ENCODE measurements at places on chromosomes 3 and 15. TPM values are rescaled to one million over a fixed set of nuclear protein-coding genes. Genes with fewer than 3 reads are reported as not detected.

GRCh38 chr3:46708401-46709156 lies 7.4 kb downstream of the TMIE start:
- DNase-seq: peak; percentile 1

DNA sequence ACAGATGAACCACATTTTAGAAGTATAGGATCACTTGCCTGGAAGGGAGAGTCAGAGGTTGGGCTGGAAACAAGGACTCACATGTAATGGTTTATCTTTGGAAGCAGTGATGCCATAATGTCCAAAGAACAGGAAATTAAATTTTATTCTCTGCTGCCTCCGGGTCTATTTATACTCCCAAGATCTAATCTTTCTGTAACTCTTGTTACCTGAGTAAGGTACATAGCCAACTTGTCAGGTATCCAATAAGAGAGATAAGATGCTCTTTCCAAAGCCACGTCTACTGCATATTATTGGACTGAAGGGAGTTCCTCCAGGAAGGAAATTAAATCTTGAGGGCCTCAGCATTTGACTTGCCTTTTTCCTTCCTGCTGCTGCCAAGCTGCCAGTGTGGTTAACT lies 71.0 kb downstream of the CRYGS start:
- DNase-seq: no peak

- DNase-seq: no peak
Measured at GRCh38 chr15:41215708-41216107, 14.8 kb downstream of the EXD1 start.

DNA sequence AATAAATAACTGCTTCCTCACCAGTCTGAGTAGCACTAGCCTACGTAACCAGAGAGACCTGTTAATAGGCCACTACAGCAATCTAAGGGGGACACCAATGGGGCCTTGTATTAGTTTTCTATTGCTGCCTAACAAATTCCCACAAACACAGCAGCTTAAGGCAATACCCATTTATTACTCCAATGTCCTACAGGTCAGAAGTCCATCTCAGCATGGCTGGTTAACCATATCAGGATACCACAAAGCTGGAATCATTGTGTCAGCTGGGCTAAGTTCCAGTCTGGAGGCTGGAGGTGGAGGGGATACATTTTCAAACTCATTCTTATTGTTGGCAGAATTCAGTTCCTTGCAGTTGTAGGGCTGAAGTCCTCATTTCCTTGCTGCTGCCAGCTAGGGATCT lies 331.9 kb downstream of the ULK4 start:
- no peak for DNase-seq

- no peak for DNase-seq
Measured at GRCh38 chr3:119259821-119260220, 19.1 kb upstream of the B4GALT4 start.

DNA sequence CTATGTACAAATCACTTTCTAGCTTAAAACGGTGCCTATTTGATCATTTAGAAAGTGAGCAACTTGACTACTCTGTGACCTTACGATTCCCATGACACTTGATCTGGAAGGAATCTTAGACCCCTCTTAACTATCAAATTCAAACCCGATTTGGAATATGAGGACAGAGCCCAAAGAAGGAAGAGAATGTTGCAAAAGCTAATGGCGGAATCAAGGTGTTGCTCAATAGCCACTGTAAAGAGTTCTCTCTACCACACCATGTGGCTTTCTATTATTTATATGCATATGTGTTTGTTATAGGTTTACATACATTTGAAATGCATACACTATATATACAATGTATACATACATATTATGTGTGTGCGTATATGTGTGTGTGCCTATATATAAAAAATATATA lies 39.9 kb downstream of the PYDC2 start:
- DNase-seq: no peak

DNA sequence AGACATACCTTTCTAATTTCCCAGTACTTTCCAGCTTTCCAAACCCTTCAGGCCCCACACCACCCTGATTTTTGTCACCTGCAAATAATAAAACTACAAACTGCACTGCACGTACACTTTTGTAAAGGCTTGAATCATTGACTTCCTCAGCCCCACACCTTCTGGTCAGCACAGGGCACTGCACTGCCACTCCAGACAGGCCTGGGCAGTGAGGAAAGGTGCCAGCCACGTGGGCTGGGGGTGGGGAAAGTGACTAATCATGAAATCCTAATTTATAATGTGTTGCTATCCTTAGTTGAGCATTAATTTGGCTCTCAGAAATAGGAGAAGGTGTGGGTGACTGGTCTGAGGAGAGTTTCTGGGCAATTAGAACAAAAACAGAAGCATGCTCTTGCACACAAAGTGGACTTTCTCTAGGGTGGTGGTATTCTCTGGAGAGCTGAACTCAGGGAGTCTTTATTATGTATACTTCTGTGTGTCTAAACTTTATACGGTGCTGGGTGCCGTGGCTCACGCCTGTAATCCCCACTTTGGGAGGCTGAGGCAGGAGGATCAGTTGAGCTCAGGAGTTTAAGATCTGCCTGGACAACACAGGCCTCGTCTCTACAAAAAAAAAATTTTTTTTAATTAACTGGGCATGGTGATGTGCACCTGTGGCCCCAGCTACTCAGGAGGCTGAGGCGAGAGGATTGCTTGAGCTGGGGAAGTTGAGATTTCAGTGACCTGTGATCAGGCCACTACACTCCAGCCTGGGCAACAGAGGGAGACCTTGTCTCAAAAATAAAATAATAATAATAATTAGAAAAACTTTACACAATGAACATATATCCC lies 58.2 kb upstream of the FLNB start:
- no peak for DNase-seq

- DNase-seq: peak; percentile 49
Measured at GRCh38 chr15:59406446-59406845, 31.5 kb upstream of the FAM81A start.

GRCh38 chr15:90801803-90802202 lies 66.6 kb upstream of the FURIN start:
- DNase-seq: no peak

DNA sequence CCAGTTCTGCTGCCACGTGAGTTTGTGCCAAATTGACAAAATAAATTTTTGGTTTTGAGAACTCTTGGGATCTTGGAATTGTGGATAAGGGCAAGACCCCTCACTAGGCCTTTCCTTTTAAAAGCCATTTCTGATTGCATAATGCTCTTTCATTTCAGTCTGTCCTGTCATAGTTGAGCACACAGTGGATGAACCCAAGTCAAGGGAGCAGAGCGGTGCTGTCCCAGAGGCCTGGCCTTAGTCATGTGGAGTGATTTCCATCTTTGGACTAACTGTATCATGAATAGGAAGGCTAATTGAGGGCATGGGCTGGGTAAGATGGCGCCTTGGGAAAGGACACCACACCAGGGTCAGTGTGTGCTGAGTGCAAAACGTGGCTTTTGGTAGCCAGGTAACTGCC lies 304.0 kb downstream of the UACA start:
- DNase-seq: no peak

DNA sequence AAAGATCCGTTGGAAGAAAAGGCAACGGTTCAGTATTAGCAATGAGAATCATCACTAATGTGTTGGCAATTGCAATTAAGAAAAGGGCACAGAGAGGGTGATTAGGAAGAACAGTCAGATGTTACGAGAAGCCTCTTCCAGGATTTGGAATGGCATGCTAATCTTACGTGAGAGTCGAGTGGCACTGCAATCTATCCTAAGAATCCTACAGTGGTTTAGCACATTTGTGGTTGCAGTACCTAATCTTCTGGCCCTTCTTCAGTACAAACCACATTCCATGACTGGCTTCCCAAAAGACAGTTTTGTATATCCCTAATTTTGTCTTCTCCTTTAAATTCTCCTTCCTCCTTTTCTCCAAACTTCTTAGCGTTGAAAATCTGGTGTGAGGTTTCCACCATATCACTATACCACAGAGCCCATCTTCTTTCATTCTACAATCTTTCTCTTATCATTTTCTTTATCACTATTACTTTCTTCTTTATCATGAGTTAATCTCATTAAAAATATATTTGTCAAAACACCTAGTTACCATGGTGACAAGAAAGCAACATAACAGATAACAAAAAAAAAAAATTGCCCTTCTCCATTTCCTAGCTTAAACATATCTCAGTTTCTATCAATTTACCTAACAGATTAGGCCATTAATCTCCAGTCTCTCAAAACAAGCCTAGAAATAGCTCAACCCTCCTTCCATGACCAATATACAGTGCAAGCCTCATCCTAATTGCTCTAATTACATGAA lies 60.1 kb downstream of the IGSF11 start:
- no peak for DNase-seq

- peak; percentile 77 for DNase-seq
Measured at GRCh38 chr3:70527026-70527425, 214.6 kb upstream of the MDFIC2 start.

- DNase-seq: peak; percentile 51
Measured at GRCh38 chr3:175869404-175869803, 1010.3 kb downstream of the NAALADL2 start.

GRCh38 chr3:126912027-126912422 lies 70.9 kb upstream of the PLXNA1 start:
- no peak for DNase-seq

DNA sequence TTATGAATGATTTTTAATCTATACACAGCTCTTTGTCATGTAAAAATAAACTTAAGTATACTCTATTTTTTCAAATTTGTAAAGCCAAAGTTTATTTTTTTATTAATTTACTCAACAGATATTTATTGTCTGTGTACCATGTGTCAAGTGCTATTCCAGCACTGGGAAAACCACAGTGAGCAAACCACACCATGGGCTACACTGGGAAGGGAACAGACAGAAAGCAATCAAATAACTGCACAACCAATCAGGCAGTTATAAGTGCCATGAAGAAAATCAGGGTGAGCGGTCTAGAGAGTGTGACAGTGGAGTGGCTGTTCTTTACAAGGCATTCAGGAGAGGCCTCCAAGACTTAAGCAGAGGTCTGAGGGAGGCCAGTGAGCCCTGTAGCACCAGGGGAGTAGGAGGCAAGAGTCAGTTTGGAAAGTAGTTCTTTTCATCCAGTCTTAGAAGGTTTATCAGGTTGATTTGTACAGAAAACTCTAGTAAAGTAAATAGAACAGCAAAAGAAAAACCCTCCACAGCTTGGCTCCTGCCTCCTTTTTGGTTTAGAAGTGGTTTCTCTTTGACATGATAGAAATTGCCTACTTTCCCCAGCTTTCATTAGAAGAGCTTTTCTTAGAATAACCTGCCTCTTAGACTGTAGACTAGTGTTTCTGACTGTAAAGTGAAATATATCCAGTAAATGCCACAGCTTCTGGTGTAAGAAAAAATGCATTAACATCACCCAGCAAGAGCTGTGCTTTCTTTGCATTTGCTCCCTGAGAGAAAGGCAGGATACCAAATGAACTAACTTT lies 13.7 kb downstream of the EIF2AK4 start:
- no peak for DNase-seq

- peak; percentile 57 for DNase-seq
Measured at GRCh38 chr3:119245778-119246177, 5.1 kb upstream of the B4GALT4 start.

DNA sequence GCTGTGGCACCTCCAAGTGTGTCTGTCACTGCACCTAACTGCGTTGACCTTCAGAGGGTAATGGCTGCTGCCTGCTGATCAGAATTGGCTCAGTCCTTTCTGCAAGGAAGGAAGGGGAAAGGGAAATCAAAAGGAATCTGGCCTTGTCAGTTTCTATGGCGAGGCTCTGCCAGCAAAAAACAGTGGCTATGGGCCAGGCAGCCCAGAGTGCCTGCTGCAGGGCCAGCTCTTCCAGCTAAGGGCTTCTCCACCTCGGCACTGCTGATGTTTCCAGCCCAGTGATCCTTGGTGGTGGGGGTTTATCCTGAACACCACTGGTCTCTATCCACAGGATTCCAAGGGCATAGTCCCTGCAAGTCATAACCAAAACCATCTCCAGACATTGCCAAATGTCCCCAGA lies 184.3 kb downstream of the TJP1 start:
- no peak for DNase-seq

DNA sequence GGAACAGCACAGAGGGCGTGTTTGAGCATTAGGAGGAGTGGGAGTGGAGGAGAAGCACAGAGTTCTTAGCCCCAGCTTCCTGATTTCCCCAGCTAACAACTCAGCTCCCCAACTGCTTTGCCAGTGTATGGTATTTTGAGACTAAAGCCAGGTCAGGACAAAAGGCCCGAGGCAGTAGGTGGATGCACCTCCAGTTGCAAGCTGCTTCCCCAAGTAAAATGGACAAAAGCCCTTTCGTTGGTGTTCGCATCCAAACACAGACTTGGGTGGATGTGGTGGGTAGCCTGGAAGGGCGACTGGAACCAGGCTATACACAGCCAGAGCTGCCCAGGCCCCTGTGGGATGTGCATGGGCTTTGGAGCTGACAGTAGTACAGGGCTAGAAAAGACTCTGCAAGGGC lies 12.3 kb upstream of the EHD4 start:
- DNase-seq: no peak

DNA sequence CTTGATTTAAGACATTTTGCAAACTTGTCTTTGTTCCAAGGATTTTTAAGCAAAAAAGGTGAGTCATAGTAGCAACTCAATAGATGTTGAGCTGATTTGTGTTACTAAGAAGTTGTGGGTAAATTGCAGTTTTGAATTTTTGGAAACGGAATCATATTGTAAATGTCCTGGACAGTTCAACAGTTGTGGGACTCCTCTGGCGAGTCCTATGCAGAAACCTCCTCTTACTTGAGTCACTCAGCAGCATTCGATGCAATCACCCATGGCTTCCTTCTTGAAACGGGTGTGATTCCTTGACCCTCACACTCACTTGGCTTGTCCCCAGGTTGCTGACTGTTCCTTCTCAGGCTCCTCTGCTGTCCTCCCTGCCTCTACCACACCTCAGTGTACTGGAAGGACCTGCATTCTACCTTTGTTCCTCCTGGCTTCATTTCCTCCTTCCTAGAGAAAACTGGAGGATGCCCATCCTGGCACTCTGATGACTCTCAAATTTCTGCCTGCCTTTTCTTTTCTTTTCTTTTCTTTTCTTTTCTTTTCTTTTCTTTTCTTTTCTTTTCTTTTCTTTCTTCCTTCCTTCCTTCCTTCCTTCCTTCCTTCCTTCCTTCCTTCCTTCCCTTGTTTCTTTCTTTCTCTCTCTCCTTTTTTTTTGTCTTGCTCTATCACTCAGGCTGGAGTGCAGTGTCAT lies 52.8 kb upstream of the DGKG start:
- DNase-seq: no peak

GRCh38 chr15:52331490-52332240 lies 36.1 kb upstream of the MYO5C start:
- DNase-seq: peak; percentile 43

- no peak for DNase-seq
Measured at GRCh38 chr3:141277451-141277850, 45.8 kb downstream of the PXYLP1 start.

GRCh38 chr15:53586799-53587198 lies 172.7 kb downstream of the WDR72 start:
- peak; percentile 7 for DNase-seq

The THPO gene
- total RNA-seq: 0.89 TPM

The FETUB gene
- total RNA-seq: 0.04 TPM

The ZNF619 gene
- total RNA-seq: 4.3 TPM

The IL20RB gene
- 0.84 TPM for total RNA-seq

The SI gene
- total RNA-seq: not detected

The STOML1 gene
- total RNA-seq: 40.2 TPM

The HEMK1 gene
- total RNA-seq: 16.6 TPM

The UNC13C gene
- 4.4 TPM for total RNA-seq

The CCDC50 gene
- total RNA-seq: 32.4 TPM

The SLC25A26 gene
- 23.9 TPM for total RNA-seq

The RLBP1 gene
- not detected for total RNA-seq

The ITIH1 gene
- total RNA-seq: 0.22 TPM

The UBP1 gene
- total RNA-seq: 24.6 TPM

The DNAJA4 gene
- total RNA-seq: 27.8 TPM
